ENCODE measurements at places on chromosomes 12 and 14. TPM values are rescaled to one million over a fixed set of nuclear protein-coding genes. Genes with fewer than 3 reads are reported as not detected.

The PNP gene
- 74.1 TPM for polyA plus RNA-seq

The TAS2R14 gene
- polyA plus RNA-seq = 5.3 TPM

The TMEM132C gene
- 2.5 TPM for polyA plus RNA-seq

The GZMH gene
- not detected for polyA plus RNA-seq

The C14orf39 gene
- 1.0 TPM for polyA plus RNA-seq

The COL2A1 gene
- 50.3 TPM for polyA plus RNA-seq

The TPH2 gene
- 0.10 TPM for polyA plus RNA-seq

The SYT1 gene
- 21.7 TPM for polyA plus RNA-seq

The TEX52 gene
- polyA plus RNA-seq = 3.1 TPM

The LRP1-AS gene
- polyA plus RNA-seq = not detected

The TC2N gene
- 10.0 TPM for polyA plus RNA-seq

The CLEC1B gene
- polyA plus RNA-seq = 0.43 TPM

All from left kidney (tissue), 8 donors.